ENCODE measurements at places on chromosomes 6 and 20.
A peak's percentile ranks its signal among the peaks of the same experiment; 100 is the strongest.

GRCh38 chr6:165988757-165989456 lies 178.7 kb downstream of the TBXT start:
- no peak for DNase-seq

- DNase-seq: no peak
Observed at GRCh38 chr6:21281366-21281765, 312.2 kb upstream of the SOX4 start.

GRCh38 chr6:14596410-14596809 lies 478.8 kb downstream of the CD83 start:
- DNase-seq: no peak

- DNase-seq: no peak
Observed at GRCh38 chr6:113846577-113846976, 10.6 kb upstream of the MARCKS start.

DNA sequence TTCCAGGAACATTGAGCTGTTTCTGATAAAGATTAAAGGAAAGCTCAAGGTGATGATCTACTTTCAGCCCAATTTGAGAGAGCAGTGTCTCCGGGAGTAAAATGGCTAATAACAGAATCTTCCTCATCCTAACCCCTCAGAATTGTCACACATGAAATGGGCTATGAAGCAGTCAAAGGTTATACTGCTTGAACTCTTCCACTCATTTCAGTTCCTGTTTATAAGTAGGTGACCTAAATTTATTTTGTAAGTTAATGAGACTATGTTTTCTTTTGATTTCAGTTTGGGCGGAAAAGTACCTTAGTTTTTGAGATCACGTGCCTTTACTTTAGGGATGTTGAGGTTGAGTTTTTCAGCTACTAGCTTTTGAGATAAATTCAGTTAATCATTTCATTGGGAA lies 47.2 kb downstream of the QKI start:
- DNase-seq: no peak

- DNase-seq: no peak
Observed at GRCh38 chr20:48698507-48699267, 129.1 kb downstream of the PREX1 start.

GRCh38 chr20:20856956-20857355 lies 144.5 kb upstream of the RALGAPA2 start:
- DNase-seq: no peak

GRCh38 chr6:6039946-6040509 lies 33.3 kb upstream of the NRN1 start:
- no peak for DNase-seq

DNA sequence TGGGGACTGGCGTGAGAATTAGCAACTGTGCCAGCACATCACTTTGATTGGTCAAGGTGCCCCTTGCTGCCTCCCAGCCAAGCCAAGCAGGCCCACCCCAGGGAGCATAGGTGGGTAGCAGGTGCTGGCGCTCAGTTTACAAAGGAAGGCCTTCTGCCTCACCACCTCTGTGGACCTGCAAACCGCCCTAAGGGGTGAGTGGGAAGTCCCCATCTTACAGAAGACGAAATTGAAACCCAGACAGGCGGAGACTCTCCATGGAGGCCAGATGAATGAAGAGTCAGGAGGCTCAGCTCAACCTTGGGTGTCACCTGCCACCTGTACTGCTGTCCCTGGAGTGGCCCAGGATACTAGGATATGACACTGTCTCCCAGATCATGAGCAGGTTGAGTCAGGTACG lies 21.5 kb upstream of the MAS1L start:
- no peak for DNase-seq

DNA sequence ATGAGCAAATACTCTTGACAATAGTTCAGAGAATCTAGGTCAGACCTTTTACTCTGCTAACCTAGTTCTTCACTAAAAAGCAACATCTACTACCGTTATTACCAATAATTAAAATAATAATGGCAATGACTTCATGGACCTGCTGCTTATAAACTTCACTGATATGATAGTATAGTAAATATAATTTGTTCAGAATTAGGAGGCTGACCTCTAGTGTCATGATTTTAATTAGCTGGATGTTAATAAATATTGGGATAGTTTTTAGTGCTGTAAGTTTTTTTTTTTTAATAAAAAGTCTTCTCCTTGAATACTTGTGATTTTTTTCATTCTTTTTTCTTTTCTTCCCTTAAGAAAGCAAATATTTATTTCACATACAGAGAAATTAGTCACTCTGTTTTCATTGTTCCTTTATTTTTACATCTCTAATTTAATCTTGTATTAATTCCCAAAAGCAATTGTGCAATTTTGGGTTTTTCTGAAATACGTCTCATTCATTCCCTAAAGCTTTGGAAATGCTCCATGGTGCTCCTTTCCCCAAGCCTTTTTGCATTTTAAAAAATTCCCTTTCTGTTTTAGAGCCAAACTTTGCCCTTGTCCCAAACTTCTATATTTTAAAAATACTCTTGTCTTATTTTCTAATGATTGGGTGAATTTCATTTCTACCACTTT lies 46.6 kb upstream of the UST start:
- no peak for DNase-seq

GRCh38 chr20:38473367-38473795 lies 738 bp downstream of the RALGAPB start:
- peak; percentile 12 for DNase-seq

GRCh38 chr6:98525860-98526259 lies 308.5 kb upstream of the POU3F2 start:
- DNase-seq: no peak

GRCh38 chr6:157904999-157905398 lies 76.7 kb upstream of the SYNJ2 start:
- no peak for DNase-seq

- DNase-seq: no peak
Observed at GRCh38 chr6:139376604-139377218, 2.3 kb upstream of the CITED2 start.

- DNase-seq: peak; percentile 30
Observed at GRCh38 chr6:134007077-134007476, 45.3 kb downstream of the SLC2A12 start.

GRCh38 chr6:87297119-87297518 lies 25.3 kb upstream of the SMIM8 start:
- no peak for DNase-seq

DNA sequence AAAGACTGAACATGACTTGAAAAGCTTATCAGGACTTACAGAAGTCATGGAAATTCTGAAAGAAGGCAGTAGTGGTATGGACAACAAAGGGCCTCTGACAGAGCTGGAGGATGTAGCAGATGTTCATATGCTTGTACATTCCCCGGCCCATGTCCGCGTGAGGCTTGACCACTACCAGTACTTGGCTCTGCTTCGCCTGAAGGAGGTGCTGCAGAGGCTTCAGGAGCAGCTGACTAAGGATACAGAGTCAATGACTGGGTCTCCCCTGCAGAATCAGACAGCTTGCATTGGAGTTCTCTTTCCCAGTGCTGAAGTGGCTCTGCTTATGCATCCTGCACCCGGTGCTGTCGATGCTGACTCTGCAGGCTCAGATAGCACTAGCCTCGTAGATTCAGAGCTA lies 29.2 kb downstream of the TAF11 start:
- DNase-seq: no peak

DNA sequence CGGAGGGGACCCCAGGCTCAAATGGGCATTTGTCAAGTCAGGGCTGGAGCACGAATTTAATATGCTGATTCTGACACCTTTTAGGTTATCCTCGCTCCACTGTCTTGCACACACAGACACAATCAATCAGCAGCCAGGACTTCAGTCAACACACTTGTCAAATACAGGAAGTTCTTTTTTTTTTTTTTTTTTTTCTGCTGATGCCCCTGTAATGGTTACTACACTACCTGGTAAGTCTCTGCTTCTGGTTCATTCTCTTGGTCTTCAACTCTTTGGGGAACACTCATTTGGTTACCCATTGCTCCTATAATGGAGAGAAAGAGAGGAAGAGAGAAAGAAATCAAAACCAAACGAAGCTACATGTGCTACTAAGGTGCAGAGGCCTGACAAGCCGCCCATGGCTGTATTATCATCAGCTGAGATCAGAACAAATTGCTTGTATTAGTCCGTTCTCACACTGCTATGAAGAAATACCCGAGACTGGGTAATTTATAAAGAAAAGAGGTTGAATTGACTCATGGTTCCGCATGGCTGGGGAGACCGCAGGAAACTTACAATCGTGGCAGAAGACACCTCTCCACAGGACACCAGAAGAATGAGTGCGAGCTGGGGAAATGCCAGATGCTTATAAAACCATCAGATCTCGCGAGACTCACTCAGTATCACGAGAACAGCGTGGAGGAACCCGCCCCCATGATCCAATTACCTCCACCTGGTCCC lies 11.8 kb downstream of the BCAS1 start:
- DNase-seq: no peak

DNA sequence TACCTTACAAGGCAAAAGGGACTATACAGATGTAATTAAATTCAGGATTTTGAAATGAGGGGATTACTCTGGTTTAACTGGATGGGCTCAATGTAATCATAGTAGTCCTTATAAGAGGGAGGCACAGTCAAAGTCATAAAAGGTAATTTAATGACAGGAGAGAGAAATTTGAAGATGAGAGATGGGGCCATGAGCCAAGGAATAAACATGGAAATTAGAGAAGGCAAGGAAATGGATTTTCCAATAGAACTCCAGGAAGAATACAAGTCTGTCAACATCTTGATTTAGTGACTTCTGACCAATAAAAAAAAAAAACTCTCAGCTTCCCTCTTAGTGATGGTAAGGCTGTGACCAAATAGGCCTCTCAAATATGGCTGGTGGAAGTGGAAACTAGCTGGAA lies 101.9 kb upstream of the BEND3 start:
- no peak for DNase-seq

- no peak for DNase-seq
Observed at GRCh38 chr20:25669826-25670422, 26.7 kb downstream of the ZNF337 start.

DNA sequence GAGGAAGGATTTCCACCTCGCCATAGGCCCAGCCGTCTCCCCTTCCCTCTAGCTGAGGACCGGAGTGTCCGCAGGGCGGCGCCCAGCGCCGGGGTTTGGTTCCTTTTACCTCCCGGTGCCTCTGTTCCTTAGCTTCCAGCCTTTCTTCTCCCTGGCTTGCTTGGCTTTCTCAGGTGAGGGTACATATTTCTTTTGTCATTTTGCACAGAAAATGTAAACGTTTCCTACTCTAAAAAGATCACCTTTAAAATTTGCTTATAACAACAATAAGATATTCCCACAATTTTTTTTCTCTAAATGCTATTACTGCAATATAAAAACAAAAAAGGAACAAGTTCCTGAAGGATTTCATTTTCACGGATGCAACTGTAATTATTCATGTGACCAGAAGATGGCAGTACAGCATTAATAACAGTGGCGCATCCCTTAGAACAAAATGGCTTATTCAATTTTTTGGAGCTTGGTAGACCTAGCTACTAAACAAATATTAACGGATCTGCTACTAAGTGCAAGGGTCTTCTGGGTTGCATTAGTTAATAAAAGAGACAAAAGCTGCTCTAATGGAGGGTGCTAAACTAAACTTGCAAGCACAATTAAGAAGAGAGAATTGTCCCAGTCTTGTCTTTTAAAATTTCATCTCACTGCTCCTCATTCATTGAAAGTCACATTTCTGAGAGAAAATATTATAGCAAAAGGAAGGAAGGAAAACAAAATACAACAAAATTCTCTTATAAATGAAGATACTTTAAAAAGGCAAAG lies 172.9 kb downstream of the ADGRG6 start:
- DNase-seq: no peak

DNA sequence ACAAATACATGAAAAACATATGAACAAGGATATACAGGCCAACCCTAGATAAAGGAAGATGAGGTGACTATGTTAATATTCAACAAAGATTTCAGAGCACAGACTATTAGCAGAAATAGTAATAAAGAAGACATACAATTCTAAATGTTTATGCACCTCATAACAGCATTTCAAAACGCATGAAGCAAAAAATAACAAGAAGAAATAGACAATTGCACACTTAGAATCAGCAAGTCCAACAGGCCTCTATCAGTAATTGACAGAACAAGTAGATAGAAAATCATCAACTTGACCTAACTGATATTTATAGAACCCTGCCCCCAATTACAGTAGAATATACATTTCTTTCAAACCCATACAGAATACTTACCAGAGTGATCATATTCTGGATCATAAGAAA lies 11.4 kb upstream of the DOK5 start:
- DNase-seq: no peak

DNA sequence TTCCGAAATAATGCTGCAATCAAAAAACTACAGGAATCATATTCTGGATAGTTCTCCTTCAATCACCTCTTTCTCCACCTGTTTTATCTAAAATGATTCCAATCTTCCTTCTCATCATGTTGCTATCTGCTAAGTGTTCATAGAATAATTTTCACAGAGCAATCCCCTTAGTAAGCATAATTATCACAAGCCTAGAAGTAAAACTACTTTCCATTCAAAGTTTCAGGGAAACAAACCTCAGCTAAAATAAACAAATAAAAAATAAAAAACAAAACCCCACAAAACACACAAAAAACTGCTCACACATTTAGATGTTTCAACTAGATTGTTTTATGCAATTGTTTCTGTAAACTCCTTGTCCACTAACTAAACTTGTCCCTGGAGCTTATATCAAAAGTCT lies 291.2 kb downstream of the PHACTR1 start:
- DNase-seq: no peak

- DNase-seq: no peak
Observed at GRCh38 chr20:46967646-46968045, 73.0 kb downstream of the EYA2 start.

DNA sequence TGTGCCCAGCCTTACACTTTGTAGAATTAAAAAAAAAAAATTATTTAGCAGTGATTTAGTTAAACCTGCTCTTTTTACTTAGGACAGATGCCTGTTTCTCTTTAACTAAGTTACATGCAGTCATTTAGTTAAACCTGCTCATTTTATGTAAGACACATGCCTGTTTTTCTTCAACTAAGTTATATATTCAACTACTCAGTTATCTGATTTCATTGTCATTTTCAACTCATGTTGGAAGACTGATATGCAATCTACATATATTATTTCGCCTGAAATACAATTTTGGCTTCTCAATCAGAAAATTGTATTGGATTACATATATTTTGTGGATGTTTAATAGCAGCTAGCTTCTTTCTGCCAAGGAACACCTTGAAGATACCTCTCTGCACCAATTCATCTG lies 171.1 kb downstream of the COL19A1 start:
- no peak for DNase-seq

- no peak for DNase-seq
Observed at GRCh38 chr6:1561355-1561754, 48.4 kb upstream of the FOXC1 start.

All from NCI-H1092 (cell line).